ENCODE measurements at places on chromosomes 6 and 20. TPM values are rescaled to one million over a fixed set of nuclear protein-coding genes. Genes with fewer than 3 reads are reported as not detected.

Gene RRAGD
- 0.49 TPM for total RNA-seq

Gene PRKN
- total RNA-seq = 1.1 TPM

Gene HEY2
- total RNA-seq = not detected

Gene CCN5
- total RNA-seq = 5.8 TPM

Gene NKAIN2
- total RNA-seq = not detected

Gene PTCHD4
- 0.36 TPM for total RNA-seq
